Caco-2 (cell line): ENCODE measurements at places on chromosomes 3 and 15. TPM values are rescaled to one million over a fixed set of nuclear protein-coding genes. Genes with fewer than 3 reads are reported as not detected.
A peak's percentile ranks its signal among the peaks of the same experiment; 100 is the strongest.

DNA sequence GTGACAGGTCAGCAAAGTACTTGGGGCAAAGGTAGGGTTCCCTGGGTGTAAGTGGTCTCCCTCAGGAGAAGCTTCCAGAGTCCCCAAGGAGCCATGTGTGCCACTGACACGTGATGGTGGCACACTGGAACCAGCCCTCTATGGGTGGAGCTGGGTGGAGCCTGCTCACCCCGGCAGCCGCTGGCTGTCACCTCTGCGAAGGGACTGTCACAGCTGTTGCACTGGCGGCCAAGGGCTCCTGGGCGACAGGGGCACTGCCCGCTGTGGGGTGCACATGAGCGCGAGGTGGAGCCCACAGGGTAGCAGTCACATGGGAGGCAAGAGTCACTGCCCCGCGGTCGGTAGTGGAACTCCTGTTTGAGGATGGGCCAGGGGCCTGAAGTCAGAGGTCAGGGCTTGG is 12.0 kb downstream of the CELSR3 start:
- no peak overlapping the region for H3K4me3 ChIP-seq
- no peaks in the 10 kb centered on the region for H3K4me1 ChIP-seq
- no peak for DNase-seq
- H3K27me3 ChIP-seq: no peaks in the 10 kb centered on the region
- peaks cover 5% of the 10 kb centered on the region for H3K36me3 ChIP-seq

- H3K27ac ChIP-seq: no peak overlapping the region
- H3K4me3 ChIP-seq: no peak overlapping the region
- no peaks in the 10 kb centered on the region for H3K27me3 ChIP-seq
- no peak for DNase-seq
Measured at GRCh38 chr3:43259626-43260025, 26.7 kb upstream of the SNRK start.

The AAGAB gene
- total RNA-seq: 64.6 and 64.9 TPM in 2 replicates

DNA sequence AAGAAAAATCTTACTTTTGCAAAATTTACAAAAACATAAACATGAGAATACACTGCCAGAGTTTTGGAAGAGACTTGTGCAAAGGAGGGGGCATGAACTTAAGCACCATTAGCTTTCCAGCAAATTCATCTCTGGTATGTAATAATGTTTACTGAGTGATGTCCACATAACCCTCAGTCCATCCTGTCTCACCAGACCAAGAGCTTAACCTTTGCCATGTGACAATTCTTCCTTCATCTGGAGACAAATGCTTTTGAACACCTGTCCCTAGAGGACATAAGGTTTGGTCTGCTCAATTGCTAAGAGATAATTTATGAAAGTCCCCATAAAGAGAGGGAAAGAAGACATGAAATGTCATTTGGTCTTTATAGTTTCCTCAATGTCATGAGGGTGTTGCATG is 412.3 kb downstream of the ERC2 start:
- H3K36me3 ChIP-seq: no peaks in the 10 kb centered on the region
- H3K27me3 ChIP-seq: no peaks in the 10 kb centered on the region
- H3K27ac ChIP-seq: peak overlapping the region; percentile 72
- peak; percentile 48 for DNase-seq
- peaks cover 72% of the 10 kb centered on the region for H3K4me1 ChIP-seq

DNA sequence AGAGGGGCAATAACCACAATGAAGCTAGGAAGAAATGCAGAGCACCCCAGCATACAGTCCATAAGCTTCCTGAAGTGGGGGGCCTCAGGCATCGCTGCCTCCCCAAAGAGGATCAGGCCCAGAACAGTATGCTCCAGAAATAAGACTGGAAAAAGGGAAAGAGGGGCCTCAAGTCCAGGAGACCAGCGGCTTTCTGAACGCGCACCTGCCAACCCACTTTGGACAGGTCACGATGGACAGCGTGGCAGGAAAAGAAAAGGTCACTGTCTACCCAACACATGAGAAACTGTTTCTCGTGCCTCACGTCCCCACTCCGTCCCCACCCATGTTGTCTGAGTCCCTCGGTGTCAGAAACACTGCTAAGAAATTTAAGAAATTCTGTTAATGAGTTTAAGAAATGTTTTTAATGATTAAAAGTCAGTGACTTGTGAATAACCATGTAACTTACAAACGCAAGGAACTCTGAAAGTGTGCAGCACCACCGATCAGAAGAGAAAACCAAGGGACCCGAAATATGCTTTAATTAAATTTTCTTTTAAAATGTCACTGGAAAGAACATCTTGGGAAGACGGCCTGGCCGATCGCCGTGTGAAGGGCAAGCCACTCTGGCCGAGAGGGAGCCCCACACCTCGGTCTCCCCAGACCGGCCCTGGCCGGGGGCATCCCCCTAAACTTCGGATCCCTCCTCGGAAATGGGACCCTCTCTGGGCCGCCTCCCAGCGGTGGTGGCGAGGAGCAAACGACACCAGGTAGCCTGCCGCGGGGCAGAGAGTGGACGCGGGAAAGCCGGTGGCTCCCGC is 1.7 kb upstream of the PPARG start:
- H3K27ac ChIP-seq: no peak overlapping the region
- H3K27me3 ChIP-seq: no peaks in the 10 kb centered on the region
- peak; percentile 61 for DNase-seq
- H3K4me3 ChIP-seq: peak overlapping the region; percentile 57

GRCh38 chr3:26989037-26989436 is 366.5 kb downstream of the LRRC3B start:
- no peak for DNase-seq
- H3K27me3 ChIP-seq: no peaks in the 10 kb centered on the region
- H3K27ac ChIP-seq: no peak overlapping the region
- H3K4me3 ChIP-seq: no peak overlapping the region
- H3K4me1 ChIP-seq: no peaks in the 10 kb centered on the region

The MANF gene
- total RNA-seq: 94.5 and 102 TPM in 2 replicates

GRCh38 chr3:54515441-54516213 is 393.3 kb downstream of the CACNA2D3 start:
- H3K4me1 ChIP-seq: no peaks in the 10 kb centered on the region
- no peak overlapping the region for H3K4me3 ChIP-seq
- H3K36me3 ChIP-seq: no peaks in the 10 kb centered on the region
- H3K27ac ChIP-seq: no peak overlapping the region

DNA sequence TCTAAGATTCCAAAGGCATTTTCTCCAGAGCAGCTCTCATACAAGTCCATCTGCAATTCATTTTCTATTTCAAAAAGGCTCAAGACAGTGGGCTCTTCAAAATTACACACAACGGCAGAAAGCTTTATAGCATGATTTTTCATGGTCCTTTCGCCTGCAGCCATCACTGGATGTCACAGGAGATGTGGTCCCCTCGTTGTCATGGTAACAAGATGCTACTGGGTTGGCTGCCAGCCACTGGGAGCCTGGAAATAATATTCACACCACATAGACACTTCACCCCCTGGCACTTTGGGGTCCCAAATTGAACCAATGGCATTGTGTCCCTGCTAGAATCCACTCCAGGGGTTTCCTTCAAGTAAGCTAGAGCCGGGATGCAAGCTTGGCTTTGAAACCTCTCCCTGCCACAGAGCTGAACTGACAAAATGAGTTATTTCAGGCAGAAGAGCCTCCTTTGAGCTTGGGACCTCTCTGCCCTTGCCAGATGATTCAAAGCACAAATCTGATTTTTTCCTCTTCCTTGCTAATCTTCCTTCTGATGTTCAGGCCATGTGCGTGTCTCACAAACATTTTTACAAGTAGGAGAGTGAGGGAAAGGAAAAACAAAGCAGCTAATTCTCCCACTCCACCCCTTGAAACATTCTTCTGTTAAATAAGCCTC is 512.6 kb upstream of the ADAMTS9 start:
- no peak overlapping the region for H3K27ac ChIP-seq
- no peaks in the 10 kb centered on the region for H3K36me3 ChIP-seq
- peaks cover 14% of the 10 kb centered on the region for H3K4me1 ChIP-seq
- no peaks in the 10 kb centered on the region for H3K27me3 ChIP-seq
- no peak for DNase-seq
- no peak overlapping the region for H3K4me3 ChIP-seq

The PRRT3 gene
- total RNA-seq: 1.1 and 1.3 TPM in 2 replicates

DNA sequence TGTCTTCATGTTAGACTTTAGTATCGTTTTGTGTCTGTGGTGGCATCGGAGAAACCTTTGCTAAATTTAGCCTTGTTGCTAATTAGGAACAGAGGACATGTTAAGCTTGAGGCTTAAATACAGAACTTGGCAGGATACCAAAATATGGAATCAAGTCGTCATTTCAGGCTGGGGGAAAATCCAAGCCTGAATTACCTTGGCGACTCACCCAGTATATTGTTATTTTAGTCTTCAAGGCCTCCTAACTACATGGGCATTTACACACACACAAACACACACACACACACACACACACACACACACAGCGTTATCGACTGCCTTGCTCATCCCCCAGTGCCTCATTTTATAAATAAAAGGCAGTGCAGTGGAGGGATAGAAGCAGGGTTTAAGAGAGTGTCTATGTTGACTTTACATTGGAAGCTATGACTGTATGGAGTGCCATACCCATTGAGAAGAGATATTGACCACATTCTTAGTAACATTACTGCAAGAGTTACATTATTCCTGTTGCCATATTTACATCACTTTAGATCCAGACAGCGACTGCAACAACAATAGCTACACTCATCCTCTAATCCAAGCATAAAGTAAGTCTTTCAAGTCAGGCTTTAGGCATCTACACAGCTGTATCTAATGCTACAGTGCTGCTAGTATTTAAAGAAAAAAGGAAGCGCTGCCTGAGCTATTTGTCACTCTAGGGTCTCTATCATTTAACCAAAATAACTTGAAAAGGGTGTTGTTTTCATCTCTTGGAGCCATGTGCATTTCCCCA is 210.8 kb upstream of the SEMA6D start:
- no peak overlapping the region for H3K27ac ChIP-seq
- H3K4me1 ChIP-seq: no peaks in the 10 kb centered on the region
- no peak for DNase-seq
- H3K4me3 ChIP-seq: no peak overlapping the region

DNA sequence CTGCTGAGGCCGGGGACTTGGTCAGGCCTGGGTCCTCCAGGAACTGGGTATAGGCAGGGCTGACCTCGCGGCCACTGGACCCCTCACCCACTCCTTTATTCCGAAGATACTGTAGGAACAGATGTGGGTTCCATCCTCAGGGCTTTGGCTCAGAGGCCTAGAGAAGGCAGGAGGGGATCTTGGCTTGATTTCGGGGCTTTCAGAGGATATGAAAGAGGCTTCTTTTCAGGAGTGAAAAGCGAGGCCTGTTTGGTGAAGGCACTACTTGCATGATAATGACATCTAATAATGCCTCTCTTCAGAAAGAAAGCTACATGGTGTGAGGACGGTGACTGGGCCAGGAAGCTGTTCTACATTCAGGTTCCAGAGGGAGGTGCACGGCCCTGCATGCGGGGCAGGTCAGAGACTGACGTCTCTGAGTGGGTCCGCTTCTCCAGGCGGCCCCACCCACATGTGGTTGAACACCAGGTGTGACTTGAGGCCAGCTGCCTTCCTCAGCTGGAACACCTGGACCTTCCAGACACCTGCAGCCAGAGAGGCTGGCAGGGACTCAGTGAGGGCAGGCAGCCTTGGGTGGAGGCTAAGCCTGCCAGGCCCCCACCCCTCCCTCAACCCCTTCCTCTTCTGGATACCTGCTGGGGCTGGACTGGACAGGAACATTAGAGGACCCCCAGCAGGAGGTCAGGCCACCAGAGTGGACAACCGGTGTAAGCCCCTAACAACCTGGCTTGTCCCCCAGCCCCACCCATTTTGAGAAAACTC is 31.1 kb upstream of the HHATL start:
- no peak for DNase-seq
- no peaks in the 10 kb centered on the region for H3K4me1 ChIP-seq
- H3K4me3 ChIP-seq: no peak overlapping the region
- H3K27me3 ChIP-seq: no peaks in the 10 kb centered on the region; the same call in 1 of the 2 replicates

The USP50 gene
- 0.57 TPM in 1 of 2 replicates, not detected in the other for total RNA-seq

GRCh38 chr15:48330105-48330785 is 984 bp upstream of the DUT start:
- no peak for DNase-seq
- no peaks in the 10 kb centered on the region for H3K36me3 ChIP-seq
- H3K27me3 ChIP-seq: no peaks in the 10 kb centered on the region
- H3K4me3 ChIP-seq: peak overlapping the region; percentile 92

- H3K4me3 ChIP-seq: no peak overlapping the region
- H3K27me3 ChIP-seq: no peaks in the 10 kb centered on the region
- peaks cover 7% of the 10 kb centered on the region for H3K36me3 ChIP-seq
Measured at GRCh38 chr3:49122022-49122421, 1.4 kb upstream of the USP19 start.

GRCh38 chr15:66682246-66682645 is 19.8 kb upstream of the SMAD6 start:
- no peak for DNase-seq
- no peak overlapping the region for H3K4me3 ChIP-seq
- H3K27ac ChIP-seq: no peak overlapping the region
- peaks cover 29% of the 10 kb centered on the region for H3K4me1 ChIP-seq

DNA sequence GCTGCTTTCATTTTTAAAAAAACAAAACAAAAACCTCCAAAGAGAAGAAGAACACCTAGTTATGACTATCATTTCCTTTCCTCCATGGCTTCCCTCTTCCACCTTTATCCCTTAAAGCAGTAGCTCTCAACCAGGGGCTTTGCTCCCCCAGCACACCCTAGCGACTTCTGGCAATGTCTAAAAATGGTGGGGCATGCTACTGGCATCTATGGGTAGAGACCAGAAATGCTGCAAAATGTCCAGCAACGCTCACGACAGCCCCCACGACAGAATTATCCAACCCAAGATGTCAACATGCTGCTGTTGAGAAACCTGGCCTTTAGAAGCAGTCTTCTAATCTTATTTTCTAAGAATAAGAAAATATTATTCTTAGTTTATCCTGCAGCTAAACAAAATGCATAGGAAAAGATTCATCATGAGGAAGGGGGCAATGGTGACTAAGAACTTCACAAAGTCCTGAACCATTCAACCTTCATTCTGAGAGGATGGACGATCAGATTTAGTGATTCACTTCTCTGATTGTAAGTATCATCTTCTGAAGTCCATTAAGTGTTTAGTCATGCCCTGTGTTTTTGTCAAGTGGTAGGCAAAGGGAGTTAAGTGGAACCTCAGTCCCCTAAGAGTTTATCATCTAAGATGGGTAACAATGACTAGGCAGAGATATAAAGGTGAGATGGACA is 81.7 kb downstream of the CCNL1 start:
- no peaks in the 10 kb centered on the region for H3K36me3 ChIP-seq
- peaks cover 9% of the 10 kb centered on the region for H3K4me1 ChIP-seq
- DNase-seq: no peak
- H3K27ac ChIP-seq: no peak overlapping the region

DNA sequence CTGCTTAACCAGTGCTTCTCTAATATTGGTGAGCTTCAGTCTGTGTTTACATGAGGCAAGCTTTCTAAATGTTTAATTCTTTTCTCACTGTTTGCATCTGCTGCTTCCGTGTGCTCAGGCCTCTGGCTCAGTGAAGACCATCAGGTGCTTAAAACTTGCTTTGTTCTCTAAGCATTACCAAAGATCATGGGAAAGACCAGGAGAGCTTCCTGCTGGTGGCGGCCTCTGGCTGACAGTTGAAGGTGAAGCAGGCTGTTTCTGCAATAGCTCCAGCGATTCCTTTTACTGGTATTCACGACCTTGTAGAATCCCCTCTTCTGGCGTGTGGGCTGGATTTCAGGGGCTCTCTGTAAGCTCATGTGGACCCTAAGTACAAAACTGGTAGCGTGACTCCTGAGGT is 45.1 kb downstream of the EDEM1 start:
- peaks cover 5% of the 10 kb centered on the region; the same call in 1 of the 2 replicates for H3K4me1 ChIP-seq
- no peaks in the 10 kb centered on the region for H3K27me3 ChIP-seq
- no peak overlapping the region for H3K4me3 ChIP-seq
- no peaks in the 10 kb centered on the region for H3K36me3 ChIP-seq
- H3K27ac ChIP-seq: no peak overlapping the region
- no peak for DNase-seq

The C3orf52 gene
- 52.4 and 64.5 TPM in 2 replicates for total RNA-seq

The TRH gene
- not detected in 2 replicates for total RNA-seq

GRCh38 chr3:183064475-183064874 is 34.8 kb downstream of the MCCC1 start:
- H3K27me3 ChIP-seq: no peaks in the 10 kb centered on the region
- no peak for DNase-seq
- H3K4me3 ChIP-seq: no peak overlapping the region
- H3K4me1 ChIP-seq: peaks cover 7% of the 10 kb centered on the region; the same call in 1 of the 2 replicates
- H3K27ac ChIP-seq: no peak overlapping the region
- no peaks in the 10 kb centered on the region for H3K36me3 ChIP-seq
